Glomerular endothelial cell (primary cell): ENCODE measurements at places on chromosomes 3 and 15. TPM values are rescaled to one million over a fixed set of nuclear protein-coding genes. Genes with fewer than 3 reads are reported as not detected.

DNA sequence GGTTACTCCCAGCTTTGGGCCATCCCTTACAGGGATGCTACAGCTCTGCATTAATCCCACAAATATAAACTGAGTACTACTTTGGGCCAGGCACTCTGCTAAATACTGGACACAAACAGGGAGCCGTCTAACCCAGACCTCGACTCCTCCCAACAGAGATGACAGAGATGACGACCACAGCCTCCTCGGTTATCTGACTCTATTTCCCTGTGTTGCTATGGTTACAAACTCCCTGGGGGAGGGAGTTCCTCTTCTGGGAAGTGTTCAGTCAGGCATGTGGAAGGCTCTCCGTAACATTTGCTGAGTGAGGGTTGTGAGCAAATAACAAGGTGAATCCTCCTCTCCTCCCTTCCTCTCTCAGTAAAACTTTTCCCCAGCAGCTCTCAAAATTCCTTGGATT, 6.7 kb upstream of the CMTM7 start:
- no peak for DNase-seq

- DNase-seq = no peak
These were observed 144.6 kb downstream of the ALDH1A2 start for GRCh38 chr15:57920911-57921310.

DNA sequence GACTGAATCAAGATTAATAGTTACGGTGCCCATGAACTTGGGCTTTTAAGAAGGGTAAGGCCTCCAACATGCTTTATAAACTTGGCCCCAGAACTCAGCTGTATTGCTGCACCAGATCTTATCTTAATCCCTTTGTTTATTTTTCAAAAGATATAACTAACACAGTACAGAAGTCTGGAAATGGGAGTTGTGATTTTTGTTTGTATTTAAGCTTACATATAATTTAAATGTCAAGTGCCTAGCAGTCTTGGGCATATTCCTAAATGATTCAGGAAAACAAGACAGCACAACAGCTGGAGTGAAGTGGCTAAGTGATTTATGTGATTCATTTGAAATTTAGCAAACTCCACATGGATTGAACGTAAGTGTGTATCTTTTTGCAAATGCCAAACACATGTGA, 56.2 kb downstream of the NBEAL2 start:
- no peak for DNase-seq

DNA sequence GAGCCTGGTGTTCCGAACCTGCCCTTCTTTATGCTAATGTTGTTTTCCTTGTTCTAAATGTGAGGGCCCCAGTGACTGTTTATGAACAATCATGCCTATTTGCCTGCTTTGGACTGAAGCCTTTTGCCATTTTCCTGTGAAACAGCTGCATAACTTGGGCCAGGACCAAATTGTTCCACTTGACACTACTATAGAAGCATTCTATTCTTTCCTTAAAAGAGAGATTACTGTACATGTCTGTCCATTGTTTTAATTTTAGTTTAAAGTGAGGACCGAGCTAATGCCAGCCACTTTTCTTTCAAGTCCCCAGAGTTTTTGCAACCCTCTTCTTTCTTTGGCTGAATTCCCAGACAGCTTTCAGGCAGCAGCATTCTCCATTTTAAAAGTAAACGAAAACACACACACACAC, 980.3 kb downstream of the CADM2 start:
- DNase-seq = no peak

DNA sequence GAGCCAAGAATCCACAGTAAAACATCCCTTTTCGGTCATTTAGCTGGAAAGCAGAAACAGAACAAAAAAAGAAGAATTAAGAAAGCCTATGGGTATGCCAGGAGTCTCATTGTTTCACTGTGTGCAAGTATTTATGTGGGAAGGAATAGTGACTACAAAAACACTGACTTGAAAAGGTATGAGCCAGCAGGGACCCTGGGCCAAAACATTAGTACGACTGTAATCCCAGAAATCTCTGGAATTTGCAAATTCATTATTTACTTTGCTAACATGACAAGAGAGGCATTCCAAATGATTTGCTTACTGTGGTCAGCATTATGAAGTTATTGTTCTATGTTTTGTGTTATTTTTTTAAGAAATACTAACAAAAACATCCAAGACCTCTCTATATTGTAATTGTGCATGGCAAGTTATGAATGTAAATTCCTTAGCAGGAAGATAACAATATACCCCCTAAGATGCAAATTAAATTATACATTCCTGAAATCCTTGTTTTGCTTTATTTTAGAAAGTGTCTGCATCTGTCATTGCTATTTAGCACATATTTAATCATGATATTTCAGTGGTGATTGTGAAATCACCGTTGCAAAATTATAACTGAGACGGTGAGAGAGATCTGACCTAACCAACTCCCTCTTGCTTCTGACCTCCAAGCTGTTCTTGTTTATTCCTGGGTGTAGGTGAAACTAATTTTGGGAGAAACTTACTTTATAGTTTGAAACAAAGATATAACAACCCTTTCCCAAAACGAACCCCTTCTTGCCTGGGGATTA, 299.2 kb downstream of the ZPLD1 start:
- DNase-seq = no peak

DNA sequence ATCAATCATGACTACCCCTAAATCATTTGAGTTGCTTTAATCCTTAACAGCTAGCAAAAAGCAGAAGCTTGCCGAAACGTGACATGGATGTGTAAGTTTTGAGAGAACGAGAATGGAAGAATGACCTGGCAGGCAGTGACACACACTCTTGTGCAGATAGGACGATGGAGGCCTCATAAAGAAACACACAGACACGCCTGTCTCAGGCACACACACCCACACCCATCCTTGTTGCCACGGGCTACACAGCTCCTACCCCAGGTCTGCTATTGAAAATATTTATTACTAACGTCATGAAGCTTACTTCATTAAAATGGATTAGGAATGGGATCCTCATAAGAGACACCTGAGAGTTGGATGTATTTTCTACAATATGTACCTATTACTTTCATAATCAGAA, 8.5 kb downstream of the MYO5C start:
- DNase-seq = no peak

DNA sequence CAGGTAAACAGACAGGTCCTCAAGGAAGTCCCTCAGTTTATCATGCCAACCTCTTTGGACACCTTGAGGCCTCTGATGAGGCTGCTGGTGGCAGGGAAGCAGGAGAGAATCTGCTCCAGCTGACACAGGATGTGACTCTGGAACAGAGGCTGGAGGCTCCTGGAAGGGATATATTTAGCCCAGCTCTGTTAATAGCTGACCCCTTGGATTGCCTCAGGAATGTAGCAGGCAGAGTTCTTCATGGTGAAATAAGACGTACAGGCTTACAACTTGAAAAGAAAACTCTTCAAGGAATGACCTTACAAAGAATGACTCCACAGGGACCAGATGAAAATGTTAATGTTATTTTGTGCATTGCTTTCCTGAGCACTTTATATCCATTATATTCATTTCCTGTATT, 90.5 kb downstream of the AQP9 start:
- DNase-seq = no peak

DNA sequence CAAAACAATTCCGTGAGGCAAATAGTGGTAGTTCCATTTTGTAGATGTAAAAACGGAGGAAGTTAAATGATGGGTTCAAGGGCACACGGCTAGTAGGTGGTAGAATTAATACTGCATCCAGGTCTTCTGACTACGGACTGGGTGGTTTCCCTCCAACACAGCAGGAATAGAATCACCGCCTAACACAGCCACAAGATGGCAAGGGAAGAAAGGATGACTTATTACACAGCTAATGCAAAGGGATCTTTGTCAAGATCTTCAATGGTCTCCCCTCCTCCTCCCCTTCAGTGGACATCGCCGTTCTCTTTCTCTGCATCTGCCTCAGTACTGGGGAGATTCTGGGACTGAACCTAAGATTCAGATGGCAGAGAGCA, 524 bp upstream of the TOPBP1 start:
- DNase-seq = no peak

- DNase-seq = no peak
These were observed 25.1 kb upstream of the ZKSCAN7 start for GRCh38 chr3:44529927-44530326.

DNA sequence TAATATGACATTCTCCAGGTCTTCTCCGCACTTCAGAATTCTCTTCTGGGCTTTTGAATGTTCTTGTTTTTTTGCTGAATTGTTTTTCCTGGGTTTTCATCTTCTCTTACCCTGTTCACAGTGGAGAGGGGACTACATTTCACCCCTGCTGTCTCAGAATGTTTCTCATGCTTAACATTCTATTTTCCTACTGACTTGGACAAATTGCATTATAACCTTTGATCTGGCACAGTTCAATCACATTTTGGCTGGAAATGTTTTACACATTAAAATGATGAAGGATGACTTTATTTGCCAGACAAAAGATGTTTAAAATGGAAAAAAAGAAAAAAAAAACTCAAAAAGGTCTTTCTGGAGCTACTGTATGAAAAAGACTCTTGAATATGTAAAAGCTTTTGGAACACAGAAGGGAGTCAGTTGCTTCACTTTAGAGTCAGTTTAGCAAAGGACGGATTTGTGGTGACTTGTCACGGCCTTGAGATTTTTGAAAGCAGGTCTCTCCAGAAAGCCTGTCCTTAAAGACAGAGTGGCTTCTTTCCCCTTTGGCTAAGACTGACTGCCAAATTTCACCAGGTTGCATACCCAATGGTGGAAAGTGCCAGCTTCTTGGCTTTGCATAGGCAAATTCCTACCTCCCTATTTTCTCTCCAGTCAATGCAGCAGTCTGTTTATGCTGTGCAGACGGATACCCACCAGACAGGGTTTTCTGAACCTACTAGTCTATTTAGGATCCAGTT, 401.0 kb upstream of the TBL1XR1 start:
- no peak for DNase-seq

The KBTBD8 gene
- 1.0 and 1.1 TPM in 2 replicates for total RNA-seq

The HGD gene
- total RNA-seq = 1.1 TPM in 1 of 2 replicates, not detected in the other

The ANKRD63 gene
- 0.18 TPM in 1 of 2 replicates, not detected in the other for total RNA-seq

The CKMT1B gene
- total RNA-seq = not detected in 2 replicates

The CIB2 gene
- 1.9 and 7.5 TPM in 2 replicates for total RNA-seq

The GOLGA8R gene
- 1.1 and 1.5 TPM in 2 replicates for total RNA-seq

The DNAH1 gene
- total RNA-seq = 3.2 and 9.9 TPM in 2 replicates

The IMPG2 gene
- 0.34 and 0.99 TPM in 2 replicates for total RNA-seq
